ENCODE measurements at places on chromosomes 4 and X. TPM values are rescaled to one million over a fixed set of nuclear protein-coding genes. Genes with fewer than 3 reads are reported as not detected.
A peak's percentile ranks its signal among the peaks of the same experiment; 100 is the strongest.

DNA sequence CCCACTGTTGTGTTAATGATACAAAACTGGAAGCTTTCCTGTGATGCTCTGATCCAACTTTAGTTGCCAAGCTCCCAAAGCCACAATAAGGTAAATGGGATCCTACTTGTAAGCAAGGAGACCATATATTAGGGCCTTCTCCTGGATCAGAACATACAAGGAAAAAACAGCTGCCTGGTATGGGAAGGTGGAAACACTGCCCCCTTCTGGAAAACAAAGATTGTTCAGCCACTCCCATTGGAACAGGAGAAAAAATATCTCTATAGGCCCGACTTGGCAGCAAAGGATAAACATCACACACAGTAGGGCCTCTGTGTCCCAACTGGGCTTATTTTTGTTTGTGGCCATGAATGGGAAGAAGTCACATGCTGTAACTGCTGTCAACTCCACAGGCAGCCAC, 166.5 kb downstream of the TBX22 start:
- ATAC-seq, result no peak

GRCh38 chr4:183201331-183201730, 102.3 kb downstream of the WWC2 start:
- ATAC-seq, result no peak

- peak; percentile 42 for ATAC-seq
These were observed 130.9 kb downstream of the CBR4 start for GRCh38 chr4:168879188-168879587.

- no peak for ATAC-seq
These were observed 24.5 kb upstream of the CPLX1 start for GRCh38 chr4:850323-850945.

DNA sequence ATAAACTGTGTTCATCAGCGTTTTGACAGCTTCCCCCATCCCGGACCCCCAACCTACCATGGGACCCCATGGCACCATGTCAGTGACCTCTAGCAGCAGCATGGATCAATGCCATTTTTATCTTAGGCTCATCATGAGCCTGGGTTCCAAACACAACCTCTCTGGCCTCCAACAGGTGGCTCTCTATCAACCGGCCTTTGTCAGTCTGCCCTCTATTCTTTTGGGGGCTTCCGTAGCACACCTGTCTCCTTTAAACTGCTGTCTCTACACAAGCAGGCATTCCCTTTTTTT, 721 bp upstream of the TMEM150C start:
- no peak for ATAC-seq

DNA sequence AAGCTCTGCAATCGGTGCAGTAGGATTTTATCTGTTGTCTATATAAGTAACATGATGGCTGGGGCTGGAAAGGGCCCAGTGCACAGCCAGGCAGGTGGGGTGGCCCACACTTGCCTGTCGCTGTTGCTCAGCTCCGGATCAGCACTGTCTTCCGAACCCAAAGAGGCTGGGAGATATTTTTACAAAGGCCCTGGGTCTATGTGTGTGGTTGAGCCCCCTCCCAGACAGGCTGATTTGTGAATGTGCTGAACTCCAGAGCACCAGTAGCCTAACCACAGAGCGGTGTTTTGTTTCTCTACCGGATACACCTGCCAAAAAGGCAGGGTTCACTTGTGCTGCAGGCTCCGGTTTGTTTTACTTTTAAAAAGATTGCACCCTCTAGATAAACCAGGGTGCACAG, 33.5 kb upstream of the CHRNA9 start:
- ATAC-seq, result peak; percentile 41

- ATAC-seq, result no peak
These were observed 99.2 kb downstream of the SORCS2 start for GRCh38 chr4:7291372-7292114.

DNA sequence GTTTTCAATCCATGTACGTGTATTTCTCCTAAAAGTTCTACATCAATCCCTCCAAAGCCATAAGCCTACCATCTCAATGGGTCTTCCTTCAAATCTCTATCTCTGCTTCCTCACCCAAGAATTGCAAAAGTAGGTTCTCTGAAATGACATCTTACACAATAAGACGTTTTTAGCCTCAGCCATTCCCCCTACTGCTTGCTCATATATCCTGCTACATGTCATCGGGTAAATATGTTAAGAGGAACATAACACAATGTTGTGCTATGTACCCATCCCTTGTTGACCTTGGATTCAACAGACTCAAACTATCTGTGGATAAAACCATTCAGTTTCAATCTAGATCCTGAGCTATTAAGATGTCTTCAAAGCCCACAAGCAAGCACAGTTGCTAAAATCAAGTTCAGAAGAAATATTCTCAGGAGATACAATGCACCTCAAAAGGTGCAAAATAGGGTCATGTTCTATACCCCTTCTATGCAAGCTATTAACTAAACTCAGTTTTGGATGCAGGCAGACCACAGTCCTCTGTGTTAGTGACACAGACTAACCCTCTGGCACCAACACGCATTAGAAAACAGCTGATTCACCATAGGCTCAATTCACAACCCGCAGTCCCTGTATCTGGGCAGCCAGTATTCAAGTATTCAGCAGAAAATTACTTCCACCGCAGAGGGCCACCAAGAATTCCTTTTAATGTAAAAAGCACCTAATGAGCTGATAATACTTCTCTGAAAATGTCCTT, 56.8 kb downstream of the CD99L2 start:
- no peak for ATAC-seq

GRCh38 chr4:123573866-123574508, 177.4 kb downstream of the SPRY1 start:
- no peak for ATAC-seq

DNA sequence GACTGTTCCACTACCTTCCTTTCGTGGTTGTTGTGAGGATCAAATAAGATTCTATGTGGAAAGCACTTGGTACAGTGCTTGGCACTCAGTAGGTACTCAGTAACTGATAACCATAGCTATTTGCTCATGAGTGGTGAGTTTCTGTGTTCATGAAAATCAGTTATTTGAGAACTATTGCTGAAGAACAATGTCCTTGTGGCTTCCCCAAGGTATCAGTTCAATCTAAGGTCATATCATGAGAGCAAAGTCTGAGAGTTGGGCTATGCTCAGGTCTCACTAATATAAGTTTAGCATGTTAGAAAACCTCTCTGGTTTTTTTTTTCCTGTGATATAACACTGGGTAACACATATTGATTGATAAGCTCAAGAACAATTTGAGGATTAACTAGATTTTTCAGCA, 147.8 kb downstream of the GRIA3 start:
- ATAC-seq, result no peak

- ATAC-seq, result no peak
These were observed 574.0 kb upstream of the GALNTL6 start for GRCh38 chr4:171239196-171239595.

- no peak for ATAC-seq
These were observed 390.1 kb downstream of the UNC5C start for GRCh38 chr4:95158626-95159025.

DNA sequence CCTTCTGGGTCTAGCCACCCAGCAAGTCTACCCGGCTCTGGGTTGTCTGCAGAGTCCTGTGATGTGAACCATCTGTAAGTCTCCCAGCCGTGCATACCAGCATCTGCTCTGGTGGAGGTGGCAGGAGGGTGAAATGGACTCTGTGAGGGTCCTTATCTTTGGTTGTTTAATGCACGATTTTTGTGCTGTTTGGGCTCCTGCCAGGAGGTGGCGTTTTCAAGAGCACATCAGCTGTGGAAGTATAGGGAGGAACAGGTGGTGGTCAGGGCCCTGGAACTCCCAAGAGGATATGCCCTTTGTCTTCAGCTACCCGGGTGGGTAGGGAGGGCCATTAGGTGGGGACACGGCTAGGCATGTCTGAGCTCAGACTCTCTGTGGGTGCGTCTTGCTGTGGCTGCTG, 66.5 kb upstream of the ZFP42 start:
- no peak for ATAC-seq

Gene ZNF711
- 0.32 TPM for total RNA-seq

Gene MAGEB17
- total RNA-seq, result not detected

Gene MAGEA2
- not detected for total RNA-seq

Gene ARX
- total RNA-seq, result not detected

Gene CPE
- total RNA-seq, result not detected

Gene EIF2S3
- 225 TPM for total RNA-seq

Gene IL21
- 17.1 TPM for total RNA-seq

Gene IL13RA2
- not detected for total RNA-seq

Gene POU3F4
- not detected for total RNA-seq

Gene MAGEA9B
- total RNA-seq, result not detected

Gene SMIM31
- not detected for total RNA-seq

Gene SPANXD
- not detected for total RNA-seq

All from activated T-helper 17 cell treated with anti-CD3 and anti-CD28 coated beads, Interleukin-2, amount 50 U/mL, for 72 hours (primary cell).